Cortex of kidney (tissue), 1 donor: ENCODE measurements at places on chromosomes 12 and 14.

DNA sequence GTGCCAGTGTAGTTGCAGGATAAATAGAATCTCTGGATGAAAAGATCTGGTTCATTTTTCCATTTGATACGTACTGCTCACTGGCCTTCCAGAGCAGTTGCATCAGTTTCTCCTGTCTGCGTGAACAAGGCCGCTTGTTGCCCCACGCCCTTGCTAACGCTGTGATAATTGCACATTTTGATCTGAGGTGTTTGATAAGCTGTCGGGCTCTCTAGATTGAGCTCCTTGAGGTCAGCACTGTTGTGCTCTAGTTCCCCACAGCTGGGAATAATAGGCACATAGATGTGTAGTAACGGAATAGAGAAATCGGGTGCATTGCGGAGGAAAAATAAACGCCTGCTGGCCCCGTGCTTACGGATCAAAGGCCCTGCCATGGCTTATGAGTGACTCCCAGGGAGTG is 42.8 kb upstream of the TRAF3 start:
- DNase-seq: no peak

- DNase-seq: no peak
Observed at GRCh38 chr14:35332517-35333263, 40.5 kb downstream of the PSMA6 start.

DNA sequence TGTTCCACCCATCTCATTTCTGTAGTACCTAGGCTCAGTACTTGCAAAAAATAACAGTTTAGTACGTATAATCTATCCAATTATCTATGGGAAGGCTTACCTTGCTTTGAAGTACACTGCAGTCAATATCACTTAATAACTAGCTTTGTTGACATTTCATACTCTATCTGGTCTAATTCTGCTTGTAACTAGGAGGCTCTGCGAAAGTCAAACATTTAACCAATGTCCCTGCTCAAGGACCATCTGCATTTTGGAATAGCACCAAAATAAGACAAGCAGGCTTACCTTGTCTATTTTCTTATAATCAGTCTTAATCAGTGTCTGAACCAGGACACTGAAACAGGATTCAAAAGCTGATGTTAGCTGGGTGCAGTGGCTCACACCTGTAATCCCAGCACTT is 39.9 kb downstream of the SLC25A47 start:
- DNase-seq: no peak

GRCh38 chr12:21818627-21819026 is 44.1 kb upstream of the KCNJ8 start:
- DNase-seq: no peak

DNA sequence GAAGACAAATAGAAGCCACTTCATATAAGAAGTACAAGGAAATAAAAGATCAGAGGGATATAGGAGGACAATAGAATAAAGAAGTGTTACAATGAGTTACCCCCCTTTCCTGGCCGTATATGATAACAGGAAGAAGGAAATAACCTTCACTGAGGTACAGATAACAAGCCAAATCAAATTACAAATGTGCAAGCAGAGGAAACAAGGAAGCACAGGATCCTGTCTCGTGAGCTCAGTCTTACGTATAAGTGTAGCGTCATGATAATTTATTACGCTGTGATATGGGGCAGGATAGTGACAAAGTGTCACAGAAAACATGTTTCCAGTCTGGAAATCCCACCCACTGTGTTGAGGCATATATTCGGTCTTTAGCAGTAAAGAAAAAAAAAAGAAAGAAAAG is 26.5 kb downstream of the CRACR2A start:
- no peak for DNase-seq

GRCh38 chr12:56341616-56342015 is 2.9 kb downstream of the IL23A start:
- no peak for DNase-seq

DNA sequence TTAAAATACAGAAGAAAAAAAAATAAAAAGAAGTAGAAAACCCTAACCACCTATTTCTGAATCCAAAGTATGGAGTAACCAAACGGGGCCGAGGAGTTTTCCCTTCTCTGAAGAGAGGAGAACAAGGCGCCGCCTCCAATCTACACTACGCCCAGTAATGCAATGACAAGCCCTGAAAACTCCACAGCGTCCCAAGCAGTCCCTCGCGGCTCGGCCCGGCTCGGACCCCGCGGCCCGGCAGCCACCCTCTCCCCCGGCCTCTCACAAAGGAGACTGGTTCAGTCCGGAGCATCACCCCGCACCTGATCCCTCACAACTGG is 371 bp downstream of the CHD8 start:
- no peak for DNase-seq

DNA sequence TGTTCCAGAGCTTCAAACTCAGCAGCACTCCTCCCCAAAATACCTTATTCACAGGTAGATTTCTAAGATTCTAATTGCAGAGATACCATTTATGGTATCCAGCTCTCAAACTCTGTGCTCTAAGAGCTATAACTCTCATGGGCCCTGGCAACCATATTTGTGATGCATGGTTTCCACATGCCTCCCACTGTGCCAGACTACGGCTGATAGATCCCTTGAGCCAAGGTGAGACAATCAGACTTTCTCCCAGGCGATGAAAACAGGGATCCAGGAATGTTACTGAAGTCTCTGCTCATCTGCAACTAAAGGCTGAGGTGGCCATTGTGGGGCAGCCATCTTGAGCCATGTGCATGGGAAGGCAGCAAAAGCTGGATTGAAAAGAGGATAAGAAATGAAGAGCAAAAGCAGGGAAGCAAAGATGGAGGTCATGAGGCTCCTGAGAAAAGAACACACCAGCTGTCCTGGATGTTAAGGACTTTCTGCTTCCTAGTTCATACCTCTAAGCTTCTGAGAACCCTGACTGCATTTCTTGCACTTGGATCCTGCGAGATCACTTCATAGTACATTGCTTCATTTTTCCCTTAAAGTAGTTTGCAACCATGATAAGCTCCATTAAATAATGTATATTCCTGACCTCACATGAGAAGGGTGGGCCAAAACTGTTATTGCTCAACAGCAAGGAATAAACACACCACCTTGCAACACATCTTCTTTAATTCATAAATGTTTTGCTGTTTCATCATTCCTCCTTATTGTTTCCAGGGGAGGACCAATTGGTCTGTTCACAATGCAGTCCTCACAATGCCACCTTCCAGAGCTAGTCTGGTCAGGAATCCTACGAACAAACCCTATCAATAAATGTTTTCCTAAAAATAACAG is 5.4 kb downstream of the EGLN3 start:
- no peak for DNase-seq

DNA sequence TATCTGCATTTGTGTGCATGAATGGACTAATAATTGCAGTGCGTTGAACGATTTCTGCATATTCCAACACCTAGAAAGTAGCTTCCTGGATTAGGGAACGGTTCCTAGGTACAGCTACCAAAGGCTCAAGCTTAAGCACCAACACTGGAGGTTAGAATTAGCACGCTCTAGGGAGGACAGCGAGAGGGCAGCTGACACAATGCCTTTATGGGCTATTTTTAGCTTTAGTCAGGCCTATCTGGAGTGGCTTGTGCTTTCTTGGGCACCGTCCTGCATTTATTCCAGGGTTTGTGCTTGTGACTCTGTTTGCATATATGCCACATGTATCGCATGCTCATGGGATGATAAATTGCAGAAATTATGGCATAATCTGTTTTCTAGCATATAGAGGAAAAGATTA is 13.7 kb downstream of the ETV6 start:
- no peak for DNase-seq

DNA sequence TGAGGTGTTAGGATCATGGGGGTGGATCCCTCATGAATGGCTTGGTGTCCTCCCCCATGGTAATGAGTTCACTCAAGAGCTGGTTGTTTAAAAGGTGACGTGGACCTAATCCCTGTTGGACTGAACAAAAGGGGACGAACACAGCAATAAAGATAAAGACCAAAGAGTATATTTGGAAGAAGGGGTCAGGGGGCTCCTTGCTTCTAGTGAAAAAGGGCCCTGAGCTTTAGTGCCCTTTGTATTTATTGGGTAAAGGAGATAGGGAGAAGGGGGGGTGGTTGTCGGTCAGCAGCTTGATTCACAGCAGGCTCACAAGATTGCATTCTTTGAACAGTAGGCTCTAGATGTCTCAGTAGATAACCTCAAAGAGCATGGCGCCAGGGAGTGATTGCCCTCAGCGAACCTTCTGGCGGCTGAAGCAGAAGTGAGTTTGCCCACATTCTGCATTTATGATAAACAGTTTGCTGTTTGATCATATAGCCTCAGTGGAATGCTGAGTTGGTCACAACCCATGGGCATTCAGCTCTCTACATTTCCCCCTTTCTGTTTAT is 25.9 kb upstream of the MAPKAPK5 start:
- DNase-seq: no peak

- DNase-seq: no peak
Observed at GRCh38 chr14:90778571-90779255, 37.5 kb downstream of the TTC7B start.

DNA sequence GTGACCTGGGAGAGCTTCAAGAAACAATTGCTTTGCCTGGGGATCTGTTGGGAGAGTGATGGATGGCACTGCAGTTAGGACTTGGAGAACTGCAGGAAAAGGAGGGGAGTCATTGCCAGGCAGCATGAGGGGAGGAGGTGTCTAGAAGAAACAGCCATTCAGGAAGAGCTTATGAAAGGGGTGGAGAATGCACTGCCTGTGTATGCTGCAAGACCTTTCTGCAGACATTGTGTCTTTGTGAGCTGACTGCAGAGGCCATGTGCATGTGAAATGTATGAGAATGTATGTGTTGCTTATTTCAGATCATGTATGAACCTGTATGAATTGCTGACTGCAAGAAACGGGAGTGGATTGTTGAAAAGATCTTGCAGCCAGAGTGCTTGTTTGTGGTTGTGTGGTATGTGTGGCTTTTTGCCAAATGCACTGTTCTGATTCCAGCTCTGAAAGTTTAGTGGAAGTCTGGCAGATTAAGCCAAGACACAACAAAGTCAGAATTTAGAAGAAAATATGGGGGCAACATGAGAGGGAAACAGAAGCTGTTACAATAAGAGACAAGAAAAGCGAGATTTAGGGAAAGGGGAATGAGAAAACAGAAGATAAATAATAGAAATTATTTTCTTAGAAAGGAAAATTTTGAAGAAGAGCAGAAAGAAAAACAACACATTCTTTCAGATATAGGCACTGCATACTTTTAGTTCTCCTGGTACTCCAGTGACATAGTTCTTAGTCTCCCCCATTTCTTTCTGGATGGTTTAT is 9.8 kb upstream of the RIMKLB start:
- DNase-seq: no peak

GRCh38 chr14:104971447-104972240 is 6.5 kb downstream of the AHNAK2 start:
- DNase-seq: no peak

DNA sequence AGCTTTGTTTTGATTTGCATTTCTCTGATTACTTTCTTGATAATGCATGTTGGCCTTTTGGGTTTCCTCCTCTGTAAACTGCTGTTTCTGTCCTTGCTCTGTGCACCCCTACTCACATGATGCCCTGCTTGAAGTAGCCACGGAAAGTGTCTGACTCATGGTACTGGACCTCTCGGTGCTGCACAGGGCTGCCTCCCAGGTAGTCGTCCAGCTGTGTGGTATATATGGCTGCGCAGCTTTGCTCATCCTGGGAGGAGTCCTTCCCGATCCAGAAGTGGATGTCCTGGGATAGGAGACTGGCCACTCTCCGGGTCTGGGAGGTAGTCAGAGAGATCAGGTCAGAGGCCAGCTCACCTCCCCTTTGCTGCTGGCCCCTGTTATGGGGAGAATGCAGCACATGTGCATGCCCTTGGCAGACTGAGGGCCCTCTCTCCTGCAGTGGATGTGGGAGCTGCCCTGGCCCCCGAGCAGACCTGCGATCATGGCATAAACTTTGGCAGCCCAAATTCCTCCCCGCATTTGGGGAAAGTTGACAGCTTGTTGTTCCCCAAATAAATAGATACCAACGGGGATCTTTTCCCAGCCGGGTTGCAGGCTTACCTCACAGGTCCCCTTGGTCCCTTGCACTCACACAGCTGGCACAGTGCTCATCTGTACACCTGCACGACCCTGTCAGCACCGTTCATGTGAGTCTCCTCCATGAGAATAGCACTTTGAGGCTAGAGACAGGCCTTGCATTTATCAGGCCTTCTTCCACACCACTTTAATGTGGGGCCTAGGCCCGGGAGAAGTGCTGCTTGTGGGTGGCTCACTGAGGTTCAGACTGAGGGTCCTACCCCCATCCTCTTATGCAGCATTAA is 5.2 kb downstream of the AVIL start:
- no peak for DNase-seq

- DNase-seq: no peak
Observed at GRCh38 chr12:130491421-130492357, 154.0 kb downstream of the PIWIL1 start.

GRCh38 chr12:62834971-62835547 is 99.9 kb downstream of the PPM1H start:
- no peak for DNase-seq

- DNase-seq: no peak
Observed at GRCh38 chr14:90521084-90521929, 124.5 kb downstream of the CALM1 start.

DNA sequence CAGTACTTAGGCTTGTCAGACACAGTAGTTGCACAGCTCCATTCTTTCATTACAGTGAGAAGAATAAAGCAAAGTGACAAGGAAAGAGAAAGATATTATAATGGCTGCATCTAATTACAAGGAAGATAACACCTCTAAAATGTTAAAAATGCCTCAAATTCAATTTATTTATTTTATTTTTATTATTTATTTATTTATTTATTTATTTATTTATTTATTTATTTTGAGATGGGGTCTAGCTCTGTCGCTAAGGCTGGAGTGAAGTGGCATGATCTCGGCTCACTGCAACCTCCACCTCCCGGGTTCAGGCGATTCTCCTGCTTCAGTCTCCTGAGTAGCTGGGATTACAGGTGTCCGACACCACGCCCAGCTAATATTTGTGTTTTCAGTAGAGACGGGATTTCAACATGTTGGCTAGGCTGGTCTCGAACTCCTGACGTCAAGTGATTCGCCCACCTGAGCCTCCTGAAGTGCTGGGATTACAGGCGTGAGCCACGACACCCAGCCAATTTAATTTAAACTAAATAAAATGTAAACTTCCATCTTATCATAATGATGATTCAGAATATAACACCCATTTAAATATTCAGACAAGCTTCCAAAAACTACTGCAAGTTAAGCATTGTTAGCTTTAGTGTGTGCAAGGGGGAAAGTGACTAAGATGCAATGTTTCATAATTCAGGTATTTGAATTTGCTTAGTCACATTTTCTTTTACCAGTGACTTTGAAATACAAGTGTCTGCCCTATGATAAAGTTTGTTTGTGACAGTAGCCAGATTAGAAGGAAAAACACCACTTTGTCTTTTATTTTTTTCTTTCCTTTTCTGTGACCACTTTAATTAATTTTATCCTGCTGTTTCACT is 2.4 kb upstream of the CFAP54 start:
- no peak for DNase-seq

- no peak for DNase-seq
Observed at GRCh38 chr12:116299064-116299463, 21.6 kb upstream of the MED13L start.
